ENCODE measurements at places on chromosomes 7 and 10. TPM values are rescaled to one million over a fixed set of nuclear protein-coding genes. Genes with fewer than 3 reads are reported as not detected.

Gene MKX
- total RNA-seq: 5.1 TPM

Gene HOXA3
- total RNA-seq: 33.4 TPM

Gene C10orf95
- not detected for total RNA-seq

Gene HTR7
- total RNA-seq: 1.5 TPM

Gene HTR5A
- not detected for total RNA-seq

Gene PDK4
- total RNA-seq: 133 TPM

Gene CPA5
- total RNA-seq: not detected

Gene EN2
- 0.15 TPM for total RNA-seq

Gene LLCFC1
- total RNA-seq: not detected

Gene COL26A1
- total RNA-seq: not detected

Gene CDK14
- total RNA-seq: 61.6 TPM

Gene LIPN
- total RNA-seq: not detected

Gene ACHE
- total RNA-seq: 6.7 TPM

Gene MRLN
- not detected for total RNA-seq

Gene SPDYE2
- not detected for total RNA-seq

Gene CLDN3
- 0.88 TPM for total RNA-seq

Gene SLC16A9
- 13.5 TPM for total RNA-seq
